CD4-positive, alpha-beta T cell treated with Interleukin-6 at 100 ng/mL for 8 hours (primary cell): ENCODE measurements at places on chromosomes 13 and 19.

- no peak for DNase-seq
These were observed 13.4 kb downstream of the RUBCNL start for GRCh38 chr13:46373623-46374022.

GRCh38 chr19:6071875-6072274, 38.4 kb downstream of the RFX2 start:
- DNase-seq, result no peak

GRCh38 chr13:53241891-53242348, 213.3 kb downstream of the OLFM4 start:
- DNase-seq, result no peak

- DNase-seq, result no peak
These were observed 39.5 kb downstream of the RASL11A start for GRCh38 chr13:27309967-27310598.

DNA sequence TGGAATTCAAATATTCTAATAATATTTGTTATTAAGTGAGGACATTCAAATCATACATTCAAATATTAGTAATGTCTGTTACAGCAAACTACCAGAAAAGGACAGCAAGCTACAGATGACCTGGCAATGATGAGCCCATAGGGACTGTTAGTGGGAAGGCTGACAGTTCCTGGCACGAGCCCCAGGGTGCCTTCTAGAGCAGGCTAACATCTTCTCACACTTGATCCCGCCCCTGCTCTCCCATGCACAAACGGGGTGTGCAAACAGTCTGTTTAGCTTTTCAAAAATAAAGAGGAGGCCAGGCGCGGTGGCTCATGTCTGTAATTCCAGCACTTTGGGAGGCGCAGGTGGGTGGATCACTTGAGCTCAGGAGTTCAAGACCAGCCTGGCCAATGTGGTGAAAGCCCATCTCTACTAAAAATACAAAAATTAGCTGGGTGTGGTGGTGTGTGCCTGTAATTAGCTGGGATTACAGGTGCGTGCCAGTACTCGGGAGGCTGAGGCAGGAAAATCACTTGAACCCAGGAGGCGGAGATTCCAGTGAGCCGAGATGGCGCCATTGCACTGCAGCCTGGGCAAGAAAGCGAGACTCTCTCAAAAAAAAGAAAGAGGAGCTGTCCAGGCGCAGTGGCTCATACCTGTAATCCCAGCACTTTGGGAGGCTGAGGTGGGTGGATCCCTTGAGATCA, 9.6 kb upstream of the GARRE1 start:
- DNase-seq, result no peak

GRCh38 chr19:54449701-54450069, 686 bp downstream of the LENG8 start:
- no peak for DNase-seq

GRCh38 chr13:111183959-111184358, 68.8 kb downstream of the ARHGEF7 start:
- no peak for DNase-seq

GRCh38 chr13:92827503-92827902, 399.1 kb upstream of the GPC6 start:
- DNase-seq, result no peak

GRCh38 chr19:11581740-11582139, 4.3 kb upstream of the ACP5 start:
- DNase-seq, result peak; percentile 51

- no peak for DNase-seq
These were observed 138.0 kb downstream of the LMO7 start for GRCh38 chr13:75774176-75774575.

GRCh38 chr13:72823724-72824123, 41.8 kb downstream of the PIBF1 start:
- DNase-seq, result no peak

DNA sequence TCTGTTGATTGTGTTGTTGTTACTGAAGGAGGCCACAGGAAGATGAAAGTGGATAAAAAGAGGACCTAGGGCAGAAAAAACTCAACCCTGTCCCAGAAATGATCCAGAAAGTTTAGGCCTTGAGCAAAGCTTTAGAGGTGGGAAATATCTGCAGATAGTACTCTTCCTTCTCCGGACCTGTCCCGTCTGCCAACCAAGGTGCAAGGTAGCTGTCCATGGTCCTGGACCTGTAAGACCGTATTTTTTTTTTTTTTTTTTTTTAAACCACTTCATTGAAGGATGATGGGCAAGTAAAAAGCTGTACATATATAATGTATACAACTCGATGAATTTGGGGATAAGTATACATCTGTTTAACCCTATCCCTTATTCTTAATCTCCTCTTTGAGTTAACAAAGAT, 225.9 kb downstream of the OLFM4 start:
- no peak for DNase-seq

- DNase-seq, result no peak
These were observed 7.8 kb upstream of the CEBPG start for GRCh38 chr19:33365691-33366090.

DNA sequence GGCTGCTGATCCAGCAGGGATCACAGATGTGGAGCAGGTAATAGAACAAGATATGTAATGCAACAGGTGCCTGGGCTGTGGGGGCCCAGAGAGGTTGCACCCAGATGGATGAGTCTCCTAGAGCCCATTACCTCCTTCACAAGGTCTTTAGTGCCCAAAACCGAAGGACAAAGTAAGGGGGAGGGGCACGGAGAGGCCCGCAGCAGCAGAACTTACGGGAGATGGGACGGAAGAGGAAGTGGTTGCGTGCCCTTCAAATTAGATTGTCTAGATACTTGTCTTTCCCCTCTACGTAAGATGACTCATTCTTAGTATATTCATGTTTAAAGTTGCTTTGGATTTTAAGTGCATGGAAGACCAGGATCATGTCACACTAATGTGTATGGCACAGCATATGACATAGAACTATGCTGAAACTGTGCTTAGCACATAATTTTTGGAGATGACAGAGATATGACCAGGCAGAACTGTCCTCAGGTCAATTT, 5.7 kb upstream of the MRPS31 start:
- peak; percentile 87 for DNase-seq

DNA sequence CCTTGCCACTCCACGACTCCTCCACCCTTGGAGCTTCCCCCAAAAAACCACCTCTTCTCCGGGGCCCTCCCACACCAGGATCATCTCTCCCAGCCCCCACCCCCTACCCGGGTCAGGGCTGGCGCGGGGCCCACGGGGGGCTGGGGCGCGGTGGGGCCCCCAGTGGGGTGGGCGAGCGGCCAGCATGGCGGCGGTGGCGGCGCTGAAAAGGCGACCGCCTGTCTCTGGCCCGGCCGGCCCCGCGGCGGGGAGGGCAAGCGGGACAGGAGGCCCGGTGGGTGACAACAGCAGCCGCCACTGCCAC, 850 bp downstream of the DYRK1B start:
- no peak for DNase-seq

DNA sequence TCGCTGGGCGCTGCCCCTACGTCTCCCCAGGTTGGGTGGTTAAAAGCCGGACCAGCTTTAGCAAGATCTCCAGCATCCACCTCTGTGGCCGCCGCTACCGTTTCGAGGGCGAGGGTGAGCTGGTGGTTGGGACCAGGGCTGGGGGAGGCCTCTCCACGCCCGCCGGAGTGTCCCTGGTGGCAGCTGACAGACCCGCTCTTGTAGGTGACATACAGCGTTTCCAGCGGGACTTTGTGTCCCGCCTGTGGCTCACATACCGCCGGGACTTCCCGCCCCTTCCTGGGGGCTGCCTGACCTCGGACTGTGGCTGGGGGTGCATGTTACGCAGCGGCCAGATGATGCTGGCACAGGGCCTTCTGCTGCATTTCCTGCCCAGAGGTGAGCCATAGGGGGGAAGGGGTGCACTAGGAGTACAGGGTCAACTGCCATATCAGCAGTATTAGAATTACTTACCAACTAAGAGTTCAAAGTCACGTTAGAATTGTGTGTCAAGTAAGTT, 1.1 kb downstream of the ATG4D start:
- no peak for DNase-seq

DNA sequence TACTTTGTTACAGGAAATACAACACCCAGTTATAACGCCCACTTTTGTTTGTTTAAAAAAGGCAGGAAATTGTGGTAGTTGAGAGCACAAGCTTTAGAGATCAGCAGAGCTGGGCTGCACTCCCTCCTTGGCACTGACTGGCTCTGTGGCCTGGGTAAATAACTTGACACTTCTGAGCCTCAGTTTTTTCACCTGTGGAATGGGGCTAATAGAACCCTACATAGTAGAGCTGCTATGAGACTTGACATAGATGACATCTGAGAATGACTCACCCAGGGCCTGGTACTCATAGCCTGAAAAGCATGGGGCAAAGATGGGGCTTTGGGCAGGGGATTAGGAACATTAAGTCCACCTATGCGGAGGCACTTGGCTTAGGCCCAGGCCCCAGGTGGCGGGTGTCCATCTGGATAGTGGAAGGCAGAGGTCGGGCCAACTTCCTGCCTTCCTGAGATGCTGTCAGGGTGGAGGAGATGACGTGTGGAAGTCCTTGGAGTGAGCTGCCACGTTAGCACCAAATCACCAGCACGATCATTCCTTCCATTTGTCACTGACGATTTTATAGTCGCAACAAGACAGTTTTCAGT, 159.1 kb downstream of the KATNAL1 start:
- peak; percentile 80 for DNase-seq

DNA sequence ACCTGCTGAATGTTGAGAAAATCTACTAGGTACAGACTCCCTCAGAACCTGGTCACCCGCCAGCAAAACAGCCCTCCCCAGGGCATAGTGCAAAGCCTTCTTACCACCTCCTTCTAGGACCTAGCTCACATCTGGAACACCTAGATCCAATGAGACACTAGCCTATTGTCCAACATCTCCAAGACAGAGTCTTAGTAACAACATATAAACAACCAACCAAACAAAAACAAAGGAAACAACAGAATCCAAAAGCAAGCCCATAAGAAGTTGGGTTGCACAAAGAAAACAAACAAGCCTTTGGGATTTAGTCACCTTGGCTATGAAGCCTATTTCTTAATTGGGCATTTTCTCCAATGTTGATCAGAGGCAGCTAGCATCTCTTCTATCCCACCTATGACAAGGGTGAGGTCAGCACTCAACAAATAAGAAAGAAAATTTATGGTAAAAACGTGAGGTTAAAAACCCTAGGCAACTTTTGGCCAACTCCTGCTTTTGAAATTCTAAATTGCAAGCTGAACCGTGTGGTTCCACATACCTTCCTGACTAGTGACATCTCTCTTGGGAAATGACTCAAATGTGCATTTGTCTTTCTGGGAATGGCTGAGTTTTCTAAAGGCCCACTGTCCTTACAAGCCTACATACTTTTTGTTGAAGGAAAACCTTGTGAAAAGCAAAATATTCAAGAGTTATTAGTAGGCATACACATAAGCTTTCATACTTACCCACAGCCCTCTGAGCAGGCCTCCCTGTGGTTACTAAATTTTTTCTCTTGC, 66.7 kb downstream of the FAM216B start:
- no peak for DNase-seq

DNA sequence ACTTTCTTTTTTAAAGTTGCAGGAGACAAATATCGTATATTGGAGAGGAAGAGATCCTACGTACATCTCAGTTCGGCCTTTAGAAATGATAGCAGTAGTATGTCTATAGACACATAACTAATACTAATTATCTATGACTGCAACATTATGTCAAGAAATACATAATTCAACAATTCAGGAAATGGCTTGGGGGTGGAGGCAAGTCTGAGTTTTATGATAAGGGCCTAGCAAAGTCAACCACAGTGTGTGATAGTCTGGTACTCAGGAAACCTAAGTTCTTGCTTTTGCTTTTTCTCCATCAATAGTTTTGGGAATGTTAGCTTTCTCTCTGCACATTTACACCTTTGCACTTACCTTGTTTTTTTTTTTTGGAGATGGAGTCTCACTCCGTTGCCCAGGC, 27.5 kb upstream of the OBI1 start:
- DNase-seq, result no peak

DNA sequence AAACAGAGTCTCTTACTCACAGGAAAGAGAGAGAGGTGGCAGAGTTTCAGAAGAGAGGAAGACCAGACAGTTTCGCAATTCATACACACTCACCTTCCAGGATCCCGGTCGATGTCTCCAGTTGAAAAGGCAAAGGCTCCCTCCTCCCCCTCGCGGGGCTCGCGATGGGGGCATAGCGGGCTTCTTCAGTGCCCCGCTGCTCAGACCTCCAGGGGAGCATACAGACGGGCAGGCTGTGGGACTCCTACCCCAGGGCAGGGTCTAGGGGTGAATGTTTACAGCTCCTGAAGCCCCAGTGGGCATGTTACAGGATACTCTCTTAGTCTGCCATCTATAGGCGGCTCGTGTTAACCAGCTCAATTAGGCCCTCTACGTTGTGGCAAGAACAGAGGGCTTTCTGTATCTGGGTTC, 139.2 kb downstream of the SLITRK5 start:
- no peak for DNase-seq

GRCh38 chr19:19434483-19435045, 29.1 kb downstream of the GATAD2A start:
- DNase-seq, result no peak

- no peak for DNase-seq
These were observed 60.3 kb downstream of the IRS2 start for GRCh38 chr13:109725995-109726637.

- DNase-seq, result no peak
These were observed 5.5 kb upstream of the CCNE1 start for GRCh38 chr19:29806098-29806866.

GRCh38 chr13:20230913-20231838, 943 bp downstream of the GJB6 start:
- DNase-seq, result peak; percentile 10

- DNase-seq, result no peak
These were observed 629.1 kb downstream of the LIG4 start for GRCh38 chr13:107586216-107586615.

- DNase-seq, result no peak
These were observed 3.4 kb downstream of the PVR start for GRCh38 chr19:44647144-44647543.

GRCh38 chr13:38519229-38519911, 167.5 kb upstream of the FREM2 start:
- DNase-seq, result no peak

- DNase-seq, result no peak
These were observed 58.5 kb upstream of the GPR12 start for GRCh38 chr13:26819046-26819445.

DNA sequence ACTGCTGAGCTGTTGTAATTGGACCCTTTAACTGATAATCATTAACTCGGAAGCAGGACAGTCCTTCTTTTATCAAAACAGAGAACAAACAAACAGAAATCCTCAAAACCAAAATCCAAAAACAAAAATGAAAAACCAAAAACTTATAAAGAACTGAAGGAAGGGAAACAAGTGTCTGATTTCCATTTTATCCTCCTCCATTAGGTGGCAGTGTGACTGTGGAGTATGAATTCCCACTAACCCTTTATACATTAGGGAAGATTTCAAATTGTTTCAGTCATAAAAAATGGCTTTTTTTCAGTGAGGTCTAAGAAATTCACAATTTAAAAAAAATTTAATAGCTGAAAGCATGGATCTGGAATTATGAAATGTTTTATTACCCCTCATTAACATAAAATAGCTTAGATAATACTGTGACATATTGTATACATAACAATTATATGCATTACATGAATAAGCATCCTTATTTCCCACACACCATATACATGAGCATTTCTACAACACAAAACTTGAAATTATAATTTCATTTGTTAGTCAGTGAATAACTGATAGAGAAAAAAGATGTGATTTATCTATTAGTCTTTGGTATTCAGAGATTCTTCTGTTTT, 1074.3 kb upstream of the PCDH9 start:
- no peak for DNase-seq

GRCh38 chr19:41328842-41329225, 18.9 kb downstream of the CCDC97 start:
- no peak for DNase-seq

GRCh38 chr13:76885203-76886004, 801 bp downstream of the KCTD12 start:
- DNase-seq, result peak; percentile 60

- no peak for DNase-seq
These were observed 166.7 kb downstream of the FLT1 start for GRCh38 chr13:28328271-28328607.

GRCh38 chr19:58546019-58546530, 2.2 kb downstream of the TRIM28 start:
- DNase-seq, result no peak
